ENCODE measurements at places on chromosomes 5 and 9.

DNA sequence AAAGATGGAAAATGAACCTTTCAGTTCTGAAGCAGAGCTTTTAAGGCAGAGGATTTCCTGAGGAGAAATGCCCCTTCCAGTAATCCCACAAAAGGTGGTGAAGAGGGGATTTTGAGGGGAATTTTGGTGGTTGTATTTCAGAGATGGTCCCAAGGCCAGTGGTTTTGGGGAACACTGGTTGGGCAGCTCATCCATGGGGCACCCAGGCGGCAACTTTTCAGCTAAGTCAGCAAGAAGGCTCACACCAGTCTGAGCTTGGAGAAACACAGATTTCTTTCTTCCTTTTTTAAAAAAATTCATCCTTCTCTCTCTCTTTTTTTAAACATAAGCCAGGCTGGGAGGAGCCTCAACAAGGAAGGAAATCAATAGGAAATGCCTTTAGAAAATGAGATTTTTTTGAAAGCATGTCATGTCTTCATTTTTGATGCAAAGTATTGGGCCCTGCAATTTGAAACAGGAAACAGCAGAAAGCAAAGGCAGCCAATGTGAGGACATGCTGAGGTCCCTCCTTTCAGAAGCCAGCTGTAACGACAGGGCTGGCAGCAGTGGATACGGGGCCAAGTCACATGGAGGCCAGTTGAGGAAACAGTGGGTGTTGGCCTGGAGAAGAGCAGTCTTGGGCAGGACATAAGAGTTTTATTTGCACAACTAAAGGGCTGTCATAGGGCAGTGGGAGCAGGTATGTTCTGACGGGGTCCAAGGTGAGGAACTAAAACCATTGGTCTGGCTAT lies 155.3 kb upstream of the KLF4 start:
- DNase-seq: no peak

- DNase-seq: no peak
Measured at GRCh38 chr5:849651-850301, 1.0 kb downstream of the ZDHHC11 start.

GRCh38 chr5:139676951-139677735 lies 29.0 kb downstream of the CXXC5 start:
- no peak for DNase-seq

- DNase-seq: no peak
Measured at GRCh38 chr5:82349652-82350051, 71.5 kb upstream of the RPS23 start.

DNA sequence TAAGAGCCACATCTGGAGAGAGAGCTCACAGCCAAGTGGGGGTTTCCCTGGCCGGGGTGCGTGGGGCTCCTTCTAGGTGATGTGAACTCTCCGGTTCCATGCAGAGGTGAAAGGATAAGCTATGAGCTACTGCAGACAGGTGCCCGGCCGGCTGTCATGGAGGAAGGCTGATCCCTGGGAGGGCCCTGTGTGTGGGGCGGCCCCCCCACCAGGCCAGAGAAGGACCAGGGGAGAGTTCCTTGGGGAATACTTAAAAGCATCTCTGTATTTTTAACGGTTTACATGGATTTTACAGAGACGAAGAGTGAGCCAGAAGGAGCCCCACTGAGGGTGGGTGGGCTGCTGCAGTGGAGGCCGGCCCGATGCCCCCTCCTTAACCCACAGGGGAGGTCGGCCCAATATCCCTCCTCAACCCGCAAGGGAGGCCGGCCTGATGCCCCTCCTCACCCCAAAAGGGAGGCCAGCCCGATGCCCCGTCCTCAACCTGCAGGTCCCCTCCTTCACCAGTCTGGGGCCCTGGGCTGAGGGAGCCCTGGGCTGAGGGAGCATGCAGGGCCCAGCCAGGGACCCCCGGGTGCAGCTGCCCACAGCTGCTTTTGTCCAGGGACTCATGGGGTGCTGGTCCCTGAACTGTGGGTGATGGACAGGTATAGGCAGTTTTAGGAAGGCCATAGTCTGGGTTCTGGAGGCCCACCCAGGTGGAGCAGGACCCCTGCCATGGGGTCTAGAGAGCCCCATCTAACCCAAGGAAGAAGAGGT lies 31.9 kb downstream of the MRPL36 start:
- DNase-seq: no peak

GRCh38 chr5:173391031-173391430 lies 62.8 kb upstream of the STC2 start:
- DNase-seq: no peak

GRCh38 chr9:98707166-98708102 lies 1.3 kb downstream of the GABBR2 start:
- no peak for DNase-seq

GRCh38 chr5:27217155-27217956 lies 179.0 kb upstream of the CDH9 start:
- DNase-seq: no peak

- DNase-seq: no peak
Measured at GRCh38 chr9:129273136-129273895, 95.3 kb upstream of the IER5L start.

DNA sequence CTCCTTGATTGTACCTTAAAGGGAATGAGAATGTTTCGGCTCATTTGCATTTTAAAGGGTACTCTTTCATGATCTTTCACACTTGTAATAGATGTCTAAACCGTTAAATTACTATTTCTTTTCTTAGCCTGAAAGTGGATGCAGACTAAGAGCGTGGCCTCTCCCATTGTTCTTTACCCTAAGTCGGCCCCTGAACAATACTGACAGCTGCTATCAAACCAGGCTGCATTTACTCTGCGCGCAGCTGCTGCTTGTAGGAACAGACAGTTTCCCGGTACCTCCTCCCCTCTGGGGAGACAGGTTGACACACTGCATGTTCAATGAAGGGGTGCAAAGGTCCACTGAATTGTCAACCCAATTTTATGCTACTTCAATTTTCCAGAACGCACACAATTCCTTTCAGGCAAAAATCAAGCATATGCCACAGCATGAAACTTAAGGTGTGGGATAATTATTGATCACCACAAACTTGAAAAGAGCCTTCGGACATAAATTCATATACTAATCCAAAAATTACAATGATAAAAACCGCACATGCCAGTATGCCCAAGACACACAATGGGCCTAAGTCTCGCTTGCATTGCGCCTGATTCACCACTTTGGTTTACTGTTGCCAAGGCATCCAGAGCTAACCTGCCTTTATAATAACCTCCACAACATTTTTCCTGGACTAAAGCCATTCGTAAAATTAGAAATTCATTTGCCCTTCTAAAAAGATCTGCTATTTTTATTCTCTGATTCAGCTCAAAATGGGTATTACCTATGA lies 39.7 kb downstream of the TLE1 start:
- no peak for DNase-seq

GRCh38 chr5:31556461-31556860 lies 24.4 kb downstream of the C5orf22 start:
- DNase-seq: no peak

GRCh38 chr9:14608540-14608939 lies 84.7 kb downstream of the ZDHHC21 start:
- no peak for DNase-seq
